GM10248 (cell line): ENCODE measurements at places on chromosomes 2 and 18.

DNA sequence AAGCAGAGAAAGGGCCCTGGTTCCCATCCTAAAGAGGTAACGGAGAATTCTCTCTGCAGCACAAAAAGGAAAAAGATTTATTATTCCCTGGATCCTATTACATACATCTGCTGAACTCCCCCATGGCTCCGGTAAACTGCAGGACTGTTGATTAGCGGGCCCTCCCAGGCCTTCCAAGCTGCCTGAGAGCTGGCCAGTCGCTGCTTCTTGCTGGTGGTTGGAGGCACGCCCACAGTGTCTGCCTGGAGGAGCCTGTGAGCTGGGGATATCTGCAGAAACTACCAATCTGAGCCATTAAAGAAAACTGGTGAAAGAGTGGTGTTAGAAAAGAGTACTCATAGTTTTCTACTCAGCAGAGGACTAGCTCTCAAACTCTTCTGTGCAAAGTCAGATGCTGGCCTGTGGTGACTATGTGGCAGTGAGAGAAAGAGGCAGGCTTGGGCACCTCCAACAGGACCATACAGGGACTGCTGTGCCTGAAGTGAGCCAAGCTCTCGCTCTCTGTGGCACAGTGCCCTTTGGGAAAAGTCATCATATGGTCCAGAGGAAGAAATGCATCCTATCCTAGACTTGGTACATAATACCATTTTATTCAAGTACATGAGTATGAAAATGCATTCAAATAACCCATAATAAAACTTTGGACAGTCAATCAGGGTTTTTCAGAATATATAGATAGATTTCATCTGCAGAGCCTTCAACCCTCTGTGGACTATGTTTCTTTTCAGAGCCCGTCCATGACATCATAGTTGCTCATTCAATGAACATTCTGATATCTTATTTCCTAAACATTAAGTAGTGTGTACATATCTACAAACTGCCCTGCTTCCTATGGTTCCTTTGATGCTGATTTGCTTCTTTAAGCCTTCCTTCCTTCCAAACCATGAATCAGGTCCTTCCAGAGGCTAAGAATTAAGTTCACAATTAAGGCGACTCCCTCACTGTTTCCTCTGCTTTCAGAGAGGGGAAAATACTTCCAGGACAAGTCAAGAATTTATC, 242.0 kb upstream of the LYPD1 start:
- DNase-seq: no peak

DNA sequence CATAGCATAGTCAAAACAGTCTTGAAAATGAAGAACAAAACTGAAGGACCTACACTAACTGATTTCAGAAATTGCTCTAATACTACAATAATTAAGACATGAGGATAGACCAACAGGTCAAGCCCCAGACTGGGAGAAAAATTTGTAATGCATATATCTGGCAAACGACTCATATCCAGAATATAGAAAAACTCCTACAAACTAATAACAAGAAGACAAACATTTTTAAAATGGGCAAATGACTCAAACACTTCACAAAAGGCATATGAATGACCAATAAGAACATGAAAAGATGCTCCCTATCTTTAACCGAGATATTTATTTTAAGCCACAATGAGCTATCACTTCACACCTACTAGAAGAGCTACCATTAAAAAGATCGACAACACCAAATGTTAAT, 14.2 kb downstream of the TGFBRAP1 start:
- no peak for DNase-seq

- no peak for DNase-seq
These were observed 2187.6 kb upstream of the CELF4 start for GRCh38 chr18:39753178-39753577.

- no peak for DNase-seq
These were observed 419.7 kb upstream of the TNP1 start for GRCh38 chr2:217279556-217279955.

DNA sequence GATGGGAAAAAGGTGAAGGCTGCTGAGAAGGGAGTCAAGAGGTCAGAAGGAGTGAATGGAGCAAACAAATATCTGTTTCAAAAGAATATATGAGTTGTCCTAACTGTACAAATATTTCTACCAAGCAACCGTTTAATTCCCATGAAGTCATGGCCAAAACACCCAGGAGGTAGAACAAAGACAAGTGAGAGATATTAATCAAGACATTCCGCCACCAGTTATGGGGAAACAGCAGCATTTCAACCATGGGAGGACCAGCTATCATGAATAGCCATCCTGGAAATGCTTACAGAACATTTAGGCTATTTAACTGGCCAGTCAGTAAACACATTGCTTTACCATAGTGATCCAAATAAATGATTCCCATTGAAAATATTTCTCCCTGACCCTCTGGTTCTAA, 396.3 kb downstream of the IRS1 start:
- no peak for DNase-seq

DNA sequence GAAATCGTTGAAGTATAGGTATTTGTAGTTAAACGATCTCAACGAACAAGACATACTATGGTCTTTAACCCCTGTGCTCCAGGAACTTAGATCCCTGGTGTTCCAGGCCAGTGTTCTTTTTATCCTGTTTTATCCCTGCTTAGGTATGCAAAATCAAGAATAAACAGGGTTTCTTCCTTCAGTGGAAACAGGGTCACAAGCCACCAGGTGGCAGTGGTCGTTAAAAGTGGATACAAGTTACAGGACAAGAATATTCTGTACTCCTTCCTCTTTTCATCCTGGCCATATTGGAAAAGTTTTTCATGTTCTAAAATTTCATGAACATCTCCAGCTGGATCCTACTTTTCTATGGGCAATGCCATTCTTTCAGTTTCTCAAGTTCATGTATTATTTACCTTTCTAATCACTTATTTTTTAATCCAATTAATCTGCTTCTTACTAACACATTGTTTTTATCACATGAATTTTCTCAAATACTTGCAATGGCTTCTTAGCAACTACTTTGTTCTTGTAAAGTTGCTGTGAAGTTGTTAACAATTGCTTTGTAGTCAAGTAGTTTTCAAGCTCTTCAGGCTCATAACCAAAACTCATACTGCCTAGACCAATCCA, 16.4 kb upstream of the HNMT start:
- peak; percentile 19 for DNase-seq

DNA sequence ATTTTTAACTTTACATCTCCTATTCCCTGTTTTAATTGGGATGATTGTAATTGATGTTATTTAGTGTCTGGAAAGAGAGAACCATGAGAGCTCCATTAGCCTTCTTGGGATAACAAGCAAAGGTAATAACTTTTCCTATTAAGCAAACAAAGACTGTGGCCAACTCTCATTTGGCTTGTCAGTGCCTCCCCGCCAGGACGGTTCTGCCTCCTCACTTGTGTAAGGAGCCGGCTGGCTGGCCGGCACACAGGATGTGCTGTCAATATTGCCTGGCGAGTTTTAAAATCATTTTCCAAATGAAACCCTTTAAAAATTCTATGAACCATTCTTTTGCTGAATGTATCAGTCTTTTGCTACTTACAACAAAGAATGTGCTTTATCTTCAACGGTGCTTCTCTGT, 898.3 kb downstream of the CPS1 start:
- DNase-seq: no peak

GRCh38 chr2:188628989-188629752, 337.5 kb downstream of the GULP1 start:
- DNase-seq: no peak

GRCh38 chr2:148194882-148195281, 174.0 kb downstream of the MBD5 start:
- DNase-seq: no peak

DNA sequence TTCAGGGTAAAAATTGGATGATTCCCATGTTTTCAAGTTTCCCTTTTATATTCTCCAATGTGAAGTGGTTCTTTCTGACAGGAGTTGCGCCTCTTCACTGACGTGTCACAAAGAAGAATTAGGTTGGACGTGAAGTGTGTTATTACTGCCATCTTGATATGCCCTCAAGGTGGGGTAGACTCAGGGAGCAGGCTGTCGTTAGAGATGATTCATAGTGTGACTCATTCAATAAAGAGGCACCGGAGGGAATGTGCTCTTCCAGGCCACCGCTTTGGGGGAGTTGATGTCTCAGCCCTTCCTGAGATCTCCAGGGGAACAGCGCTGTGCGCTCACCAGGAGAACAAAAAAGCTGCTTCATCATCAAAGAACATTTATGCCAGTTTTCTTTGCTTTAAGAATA, 3.6 kb upstream of the DGKD start:
- DNase-seq: no peak

- peak; percentile 22 for DNase-seq
These were observed 2.9 kb upstream of the DLX2 start for GRCh38 chr2:172105471-172106107.

GRCh38 chr18:76476665-76477561, 18.1 kb downstream of the ZNF516 start:
- no peak for DNase-seq

DNA sequence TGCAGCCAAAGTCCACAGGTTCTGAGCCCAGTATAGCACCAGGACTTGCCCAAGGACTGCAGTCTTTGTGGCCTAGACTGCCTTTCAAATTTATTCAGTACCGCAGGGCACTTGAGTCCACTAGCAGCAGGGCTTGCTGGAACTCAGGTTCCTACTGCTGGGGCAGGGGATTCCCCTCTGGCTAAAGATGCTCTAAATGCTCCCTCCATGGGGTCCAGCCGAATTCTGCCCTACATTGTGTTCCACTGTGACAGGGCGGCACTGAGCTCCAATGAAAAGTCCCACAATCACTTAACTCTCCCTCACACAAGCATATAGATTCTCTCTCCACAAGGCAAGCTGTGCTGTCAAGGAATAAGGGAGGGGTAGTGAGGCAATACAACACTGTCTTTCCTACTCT, 518.1 kb upstream of the VRK2 start:
- no peak for DNase-seq

- DNase-seq: no peak
These were observed 98.7 kb upstream of the POU3F3 start for GRCh38 chr2:104755026-104755878.

DNA sequence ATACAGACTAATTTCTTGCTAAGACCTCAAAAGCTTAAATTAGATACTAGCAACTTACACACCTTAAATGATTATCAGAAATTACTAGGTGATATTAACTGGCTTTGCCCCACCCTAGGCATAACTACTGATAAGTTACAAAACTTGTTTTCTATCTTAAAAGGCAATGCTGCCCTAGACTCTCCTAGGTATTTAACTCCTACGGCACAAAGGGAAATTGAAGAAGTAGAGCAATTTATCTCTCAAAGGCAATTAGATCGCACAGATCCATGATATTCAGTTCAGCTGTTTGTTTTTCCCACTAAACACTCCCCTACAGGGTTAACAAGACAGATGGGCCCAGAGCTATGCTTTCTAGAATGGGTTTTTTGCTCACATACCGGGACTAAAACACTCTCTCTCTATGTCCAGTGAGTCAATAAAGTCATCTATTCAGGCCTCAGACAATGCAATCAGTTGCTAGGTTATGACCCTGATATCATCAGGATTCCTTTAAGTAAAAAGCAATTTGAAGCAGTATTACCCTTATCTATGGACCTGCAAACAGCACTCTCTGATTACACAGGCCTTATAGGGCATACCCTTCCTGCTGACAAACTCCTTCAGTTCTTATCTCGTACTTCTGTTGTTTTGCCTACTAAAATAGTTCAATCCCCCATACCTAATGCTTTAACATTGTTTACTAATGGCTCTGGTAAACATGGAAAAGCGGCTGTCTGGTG, 14.3 kb downstream of the MAP3K2 start:
- no peak for DNase-seq

- DNase-seq: peak; percentile 20
These were observed 35.5 kb downstream of the ITGA6 start for GRCh38 chr2:172462849-172463381.

GRCh38 chr2:28717339-28717758, 34.3 kb upstream of the PPP1CB start:
- DNase-seq: no peak

- no peak for DNase-seq
These were observed 58.9 kb downstream of the CXCR4 start for GRCh38 chr2:136059036-136059472.

- no peak for DNase-seq
These were observed 41.5 kb downstream of the BIN1 start for GRCh38 chr2:127065299-127065939.

DNA sequence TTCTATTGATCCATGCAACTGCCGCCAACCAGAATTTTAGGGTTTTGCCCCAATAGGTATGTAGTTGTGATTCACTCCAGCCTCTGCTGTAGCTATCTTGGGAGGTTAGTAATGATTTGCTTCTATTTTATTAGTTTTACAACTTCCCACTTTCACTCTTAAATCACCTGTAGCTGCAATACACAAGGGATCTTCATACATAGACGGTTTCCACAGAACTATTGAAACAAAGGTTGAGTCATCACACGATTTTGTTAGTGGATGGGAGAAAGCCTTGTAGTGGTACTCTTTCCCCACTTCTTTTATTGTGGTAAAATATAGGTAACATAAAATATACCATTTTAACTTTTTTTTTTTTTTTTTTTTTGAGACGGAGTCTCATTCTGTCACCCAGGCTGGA, 104.2 kb upstream of the SPRED2 start:
- DNase-seq: peak; percentile 67

DNA sequence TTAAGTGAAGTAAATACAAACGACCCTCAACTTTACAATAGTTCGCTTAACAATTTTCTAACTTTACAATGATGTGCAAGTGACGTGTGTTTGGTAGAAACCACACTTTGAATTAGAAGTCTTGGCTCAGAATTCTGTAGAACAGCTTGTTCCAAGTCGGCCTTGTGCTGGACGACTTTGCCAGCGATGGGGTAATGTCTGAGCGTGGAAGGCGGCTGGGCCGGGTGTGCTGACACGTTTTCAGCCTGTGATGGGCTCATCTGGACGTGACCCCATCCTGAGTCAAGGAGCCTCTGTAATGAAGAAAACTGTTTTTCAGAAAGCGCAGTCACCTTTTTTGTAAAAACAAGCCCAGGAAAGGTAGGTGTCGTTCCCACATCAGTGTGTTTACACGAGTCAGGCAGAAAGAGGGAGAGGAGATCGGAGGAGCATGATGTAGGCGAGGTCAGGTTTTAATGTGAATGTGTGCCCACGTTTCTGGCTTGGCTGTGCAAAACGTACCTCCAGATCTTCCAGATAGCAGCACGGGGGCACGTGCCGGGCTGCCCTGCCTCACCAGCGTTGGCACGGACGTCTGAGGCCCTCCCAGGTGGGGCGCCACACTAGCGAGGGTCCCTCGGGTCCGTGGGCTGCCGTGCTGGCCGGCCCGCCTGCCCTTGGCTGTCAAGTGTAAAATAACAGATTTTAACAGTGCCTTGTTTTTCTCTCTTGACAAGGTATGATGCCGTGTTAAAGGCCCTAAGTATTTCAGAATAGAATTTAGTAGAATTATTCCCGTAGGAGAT, 54.6 kb downstream of the CTDP1 start:
- no peak for DNase-seq

GRCh38 chr2:11669454-11670291, at the start of gene NTSR2:
Gene NTSR2 (minus strand): TSS chr2:11670195. CDS start chr2:11670129, 66 bp downstream.
- DNase-seq: no peak

DNA sequence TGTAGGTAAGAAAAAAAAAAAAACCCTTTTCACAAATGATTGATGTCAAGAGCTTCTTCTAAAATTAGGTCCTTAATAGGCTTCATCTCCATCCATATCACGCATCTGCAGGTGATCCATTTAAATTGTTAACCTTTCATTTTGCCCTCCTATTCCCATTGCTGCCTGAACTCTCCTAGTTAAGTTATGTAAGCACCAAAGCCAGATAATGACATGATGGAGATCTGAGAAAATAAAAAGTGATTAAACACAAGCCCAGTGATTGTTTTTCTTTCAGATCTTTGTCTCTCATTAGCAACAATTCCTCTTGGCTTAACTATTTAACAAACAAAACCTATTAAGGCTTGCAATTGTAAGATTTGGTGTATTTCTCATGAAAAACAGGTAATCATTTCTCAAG, 20.0 kb downstream of the LANCL1 start:
- no peak for DNase-seq
